B cell (primary cell): ENCODE measurements at places on chromosomes 5 and 9. TPM values are rescaled to one million over a fixed set of nuclear protein-coding genes. Genes with fewer than 3 reads are reported as not detected.

SPINK4 gene
- total RNA-seq, result not detected in 2 replicates

INSL6 gene
- not detected in 2 replicates for total RNA-seq

FST gene
- not detected in 2 replicates for total RNA-seq

EEIG1 gene
- 245 and 267 TPM in 2 replicates for total RNA-seq

IFNA2 gene
- total RNA-seq, result not detected in 2 replicates

CCDC192 gene
- not detected in 2 replicates for total RNA-seq

DNA sequence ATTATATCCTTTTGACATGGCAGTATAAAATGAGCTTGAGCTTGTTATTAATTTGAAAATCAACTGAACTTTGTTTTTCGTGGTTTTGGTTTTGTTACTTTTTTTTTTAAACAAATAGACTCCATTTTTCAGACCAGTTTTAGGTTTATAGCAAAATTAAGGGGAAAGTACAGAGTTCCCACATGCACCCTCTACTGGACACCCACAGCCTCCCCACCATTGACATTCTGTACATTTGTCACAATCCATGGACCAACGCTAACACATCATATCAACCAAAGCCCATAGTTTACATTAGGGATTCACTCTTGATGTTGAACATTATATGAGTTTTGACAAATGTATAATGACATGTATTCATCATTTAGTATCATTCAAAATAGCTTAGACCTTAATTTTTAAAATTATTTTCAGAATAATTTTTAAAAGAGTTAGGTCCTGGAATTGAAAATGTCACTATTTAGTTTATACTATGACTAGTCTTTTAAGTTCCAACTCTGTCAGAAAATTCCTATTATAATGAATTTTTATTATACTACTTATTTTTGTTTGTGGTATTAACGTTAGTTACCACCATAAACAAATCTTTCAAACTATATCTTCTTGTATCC is 35.3 kb upstream of the JMY start:
- H3K27me3 ChIP-seq, result no peaks in the 10 kb centered on the region
- H3K36me3 ChIP-seq, result no peaks in the 10 kb centered on the region
- no peaks in the 10 kb centered on the region for H3K4me1 ChIP-seq
- no peak overlapping the region for H3K27ac ChIP-seq

DNA sequence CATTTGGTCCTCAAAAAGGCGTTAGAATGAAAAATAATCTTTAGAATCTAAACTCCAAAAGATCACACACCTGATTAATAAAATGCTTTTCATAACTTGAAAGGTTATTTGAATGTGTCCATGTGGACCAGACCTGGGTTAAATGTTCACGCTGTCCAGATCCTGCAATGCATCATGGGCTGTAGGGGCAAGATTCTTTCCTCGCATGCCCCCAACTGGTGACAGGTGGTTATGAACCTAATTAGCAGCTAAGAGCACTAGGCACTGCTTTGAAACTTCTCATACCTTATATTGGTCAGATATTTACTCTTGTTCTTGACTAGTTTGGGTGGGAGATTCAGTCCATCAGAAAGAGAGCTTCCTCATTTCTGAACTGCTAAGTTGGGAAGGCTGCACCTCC is 19.3 kb upstream of the PIP5K1B start:
- no peaks in the 10 kb centered on the region for H3K36me3 ChIP-seq
- H3K4me3 ChIP-seq, result no peak overlapping the region
- no peaks in the 10 kb centered on the region for H3K27me3 ChIP-seq
- DNase-seq, result peak; percentile 73
- no peak overlapping the region for H3K27ac ChIP-seq

GRCh38 chr9:120692901-120693699 is 21.2 kb downstream of the MEGF9 start:
- H3K27ac ChIP-seq, result no peak overlapping the region

DNA sequence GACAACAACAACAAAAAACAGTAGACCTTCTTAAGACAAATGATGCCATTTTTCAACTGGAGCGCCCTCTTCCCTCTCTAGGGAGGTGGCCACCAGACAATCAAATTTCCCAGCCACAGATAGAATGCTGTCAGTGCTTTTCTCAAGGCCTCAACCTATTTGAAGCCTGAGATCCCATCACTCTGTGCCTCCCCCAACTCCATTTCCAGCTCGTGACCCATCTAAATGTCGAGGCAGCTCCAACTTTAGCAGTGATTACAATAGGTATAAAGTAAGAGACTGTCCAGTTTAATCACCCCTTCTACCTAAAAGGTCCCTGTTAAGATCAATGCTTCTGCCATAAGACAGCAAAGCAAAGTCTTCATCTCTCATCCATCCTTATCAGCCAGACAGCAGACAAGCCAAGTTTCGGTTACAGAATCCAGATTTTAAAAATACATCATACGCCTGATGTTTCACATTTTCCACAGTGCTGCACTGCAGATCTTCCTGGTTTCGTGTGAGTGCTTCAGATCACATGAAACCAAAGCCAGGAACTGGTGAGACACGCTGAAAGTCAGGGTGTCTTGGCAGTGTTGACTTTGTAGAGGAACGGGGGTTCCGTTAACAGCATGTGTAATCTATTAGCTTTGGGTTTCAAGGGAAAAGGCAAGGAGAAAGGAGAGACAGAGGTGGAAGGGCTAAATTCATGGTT is 447.8 kb downstream of the ENC1 start:
- H3K4me1 ChIP-seq, result no peaks in the 10 kb centered on the region
- no peak for DNase-seq
- peaks cover 2% of the 10 kb centered on the region for H3K27me3 ChIP-seq
- H3K4me3 ChIP-seq, result no peak overlapping the region
- no peaks in the 10 kb centered on the region for H3K36me3 ChIP-seq

DNA sequence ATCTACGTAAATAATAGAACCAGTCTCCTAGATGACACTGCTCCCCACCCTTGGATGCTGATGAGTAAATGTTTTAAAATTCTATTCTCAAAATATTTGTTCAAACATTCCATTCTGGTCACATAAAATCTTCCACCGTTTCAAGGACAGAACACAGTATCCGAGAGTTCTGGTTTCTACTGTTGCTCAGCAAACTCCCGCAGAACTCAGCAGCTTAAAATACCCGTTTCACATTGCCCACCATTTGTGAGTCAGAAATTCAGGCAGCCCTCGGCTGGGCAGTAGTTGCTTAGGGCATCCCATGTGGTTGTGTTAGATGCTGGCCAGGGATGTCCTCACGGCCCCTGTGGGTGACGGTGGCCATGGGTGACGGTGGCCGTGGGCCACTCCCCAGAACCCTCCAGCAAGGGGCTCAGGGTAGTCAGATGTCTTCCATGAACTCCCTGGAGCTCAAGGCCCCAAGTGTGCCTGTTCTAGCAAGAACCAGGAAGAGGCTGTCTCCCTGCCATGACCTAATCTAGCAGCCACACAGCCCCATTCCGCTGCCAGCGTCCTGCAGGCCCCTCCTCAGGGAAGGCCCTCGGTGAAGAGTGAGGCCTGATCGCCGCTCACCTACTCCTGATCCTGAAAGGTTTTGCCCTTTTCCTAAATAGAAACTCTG is 17.4 kb downstream of the MGAT1 start:
- no peak for DNase-seq
- no peaks in the 10 kb centered on the region for H3K27me3 ChIP-seq
- no peak overlapping the region for H3K4me3 ChIP-seq
- H3K36me3 ChIP-seq, result peaks cover 3% of the 10 kb centered on the region
- no peaks in the 10 kb centered on the region for H3K4me1 ChIP-seq

- H3K4me3 ChIP-seq, result no peak overlapping the region
- H3K4me1 ChIP-seq, result peaks cover 9% of the 10 kb centered on the region
- DNase-seq, result no peak
Measured at GRCh38 chr5:172703952-172704351, 62.9 kb downstream of the NEURL1B start.

DNA sequence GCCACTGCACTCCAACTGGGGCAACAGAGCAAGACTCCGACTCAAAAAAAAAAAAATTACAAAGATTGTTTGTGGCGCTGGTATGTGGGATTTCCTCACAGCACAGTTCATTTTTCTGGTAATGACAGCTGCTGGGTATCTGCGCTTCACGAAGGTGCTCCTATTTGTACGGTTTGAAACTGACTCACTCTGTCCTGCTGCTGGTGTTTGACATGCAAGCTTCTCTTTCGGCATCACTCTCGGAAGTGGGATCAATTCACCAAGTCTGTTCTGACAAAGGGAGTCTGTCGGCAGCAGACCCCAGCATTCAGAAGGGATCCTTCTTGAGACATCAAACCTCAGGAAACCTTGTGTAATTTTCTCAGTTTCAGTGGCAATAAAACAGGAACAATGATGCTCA is 26.3 kb downstream of the MAML1 start:
- no peak overlapping the region for H3K4me3 ChIP-seq
- DNase-seq, result no peak
- no peaks in the 10 kb centered on the region for H3K36me3 ChIP-seq
- H3K4me1 ChIP-seq, result peaks cover 34% of the 10 kb centered on the region
- H3K27me3 ChIP-seq, result no peaks in the 10 kb centered on the region

- no peaks in the 10 kb centered on the region for H3K36me3 ChIP-seq
- H3K4me1 ChIP-seq, result no peaks in the 10 kb centered on the region
- H3K27me3 ChIP-seq, result no peaks in the 10 kb centered on the region
- no peak overlapping the region for H3K4me3 ChIP-seq
- no peak for DNase-seq
Measured at GRCh38 chr5:149486726-149487635, 64.3 kb downstream of the CSNK1A1 start.

GRCh38 chr9:89496645-89497256 is 1.2 kb downstream of the SEMA4D start:
- H3K36me3 ChIP-seq, result no peaks in the 10 kb centered on the region
- peak overlapping the region; percentile 13 for H3K27ac ChIP-seq
- no peak for DNase-seq
- peak overlapping the region; percentile 93 for H3K4me3 ChIP-seq
- no peaks in the 10 kb centered on the region for H3K27me3 ChIP-seq

DNA sequence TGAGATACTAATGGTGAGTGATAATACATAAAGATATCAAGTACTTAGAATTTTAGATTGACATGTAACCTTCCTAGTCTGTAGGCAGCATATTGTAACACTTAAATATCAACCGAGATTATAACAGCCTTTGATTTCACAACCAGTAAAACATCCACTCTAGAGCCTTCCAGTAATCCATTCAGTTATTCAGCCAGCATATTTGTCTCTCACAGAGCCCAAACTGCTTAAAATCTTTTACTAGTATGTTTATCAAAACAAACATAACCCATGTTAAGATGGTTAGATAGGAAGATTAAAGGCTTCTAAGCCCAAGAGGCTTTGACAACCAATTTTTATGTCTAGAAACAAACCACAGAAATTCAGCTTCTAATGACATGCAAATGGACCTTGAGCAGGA is 177.9 kb upstream of the FST start:
- no peaks in the 10 kb centered on the region for H3K4me1 ChIP-seq
- H3K36me3 ChIP-seq, result no peaks in the 10 kb centered on the region
- H3K4me3 ChIP-seq, result no peak overlapping the region
- H3K27ac ChIP-seq, result no peak overlapping the region
- DNase-seq, result no peak
- no peaks in the 10 kb centered on the region for H3K27me3 ChIP-seq

DNA sequence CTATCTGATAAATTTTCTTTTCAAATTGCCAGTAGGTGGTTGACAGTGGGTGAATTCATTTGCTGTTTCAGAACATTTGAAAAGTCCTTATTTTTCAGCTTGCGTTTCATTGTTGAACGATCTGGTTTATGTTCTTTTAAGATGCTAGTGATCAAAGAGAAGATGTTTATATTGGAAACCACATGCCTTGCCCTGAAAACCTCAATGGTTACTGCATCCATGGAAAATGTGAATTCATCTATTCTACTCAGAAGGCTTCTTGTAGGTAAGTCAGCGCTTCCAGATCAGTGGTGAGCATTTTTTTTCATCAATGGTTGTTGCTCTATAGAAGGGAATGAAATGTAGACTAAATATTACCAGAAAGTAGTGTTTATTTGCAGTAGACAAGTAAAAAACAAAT is 16.6 kb upstream of the CAVIN4 start:
- no peak for DNase-seq
- H3K4me1 ChIP-seq, result no peaks in the 10 kb centered on the region
- no peak overlapping the region for H3K27ac ChIP-seq
- H3K27me3 ChIP-seq, result no peaks in the 10 kb centered on the region

DNA sequence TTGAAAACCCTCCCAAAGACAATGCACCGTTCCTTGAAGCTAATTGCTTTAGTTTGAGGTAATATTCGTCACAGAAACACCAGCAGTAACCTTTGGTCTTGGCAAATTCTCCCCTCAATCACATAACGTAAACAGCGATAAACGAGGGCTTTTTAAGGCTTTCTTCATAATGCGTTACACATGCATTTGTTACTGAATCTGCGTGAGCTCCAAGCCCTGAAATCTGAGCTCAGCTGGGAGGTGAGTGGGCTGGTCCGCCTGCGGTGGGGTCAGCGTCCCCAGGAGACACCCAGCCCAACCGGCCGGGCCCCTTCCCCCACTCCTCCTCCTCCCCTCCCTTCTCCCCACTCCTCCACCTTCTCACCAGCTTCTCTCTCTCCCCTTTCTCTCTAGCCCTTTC is 91.1 kb downstream of the BARX1 start:
- H3K27me3 ChIP-seq, result peaks cover 2% of the 10 kb centered on the region
- no peak overlapping the region for H3K4me3 ChIP-seq
- DNase-seq, result no peak

- no peaks in the 10 kb centered on the region for H3K36me3 ChIP-seq
- no peak overlapping the region for H3K27ac ChIP-seq
- no peak for DNase-seq
- H3K4me3 ChIP-seq, result no peak overlapping the region
- H3K27me3 ChIP-seq, result no peaks in the 10 kb centered on the region
Measured at GRCh38 chr5:93592883-93593282, 9.9 kb downstream of the NR2F1 start.

GRCh38 chr5:107088907-107089306 is 581.8 kb downstream of the EFNA5 start:
- DNase-seq, result no peak
- no peak overlapping the region for H3K4me3 ChIP-seq
- H3K4me1 ChIP-seq, result no peaks in the 10 kb centered on the region
- H3K27ac ChIP-seq, result no peak overlapping the region

- no peaks in the 10 kb centered on the region for H3K27me3 ChIP-seq
- no peaks in the 10 kb centered on the region for H3K36me3 ChIP-seq
- no peaks in the 10 kb centered on the region for H3K4me1 ChIP-seq
- no peak for DNase-seq
Measured at GRCh38 chr5:175629261-175629660, 28.6 kb upstream of the HRH2 start.

DNA sequence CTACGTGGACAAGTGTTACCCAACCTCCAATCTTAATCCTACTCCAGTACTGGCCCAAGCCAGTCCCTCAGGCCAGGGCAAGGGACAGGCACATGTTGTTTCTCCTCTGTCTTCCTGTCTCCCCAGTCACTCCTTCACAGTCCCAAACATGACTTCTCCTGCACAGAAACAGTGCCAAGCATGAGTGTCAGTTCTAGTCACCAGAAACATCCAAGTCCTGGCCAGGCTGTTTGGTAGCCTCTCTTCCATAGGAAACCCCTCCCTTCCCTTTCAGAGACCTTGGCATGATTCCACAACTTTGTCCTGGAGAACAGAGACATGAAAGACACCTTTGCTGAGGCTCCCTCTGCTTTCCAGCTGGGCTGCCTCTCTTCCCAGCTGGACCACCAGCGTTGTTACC is 56.2 kb upstream of the SLC2A8 start:
- no peaks in the 10 kb centered on the region for H3K36me3 ChIP-seq
- no peak for DNase-seq
- no peaks in the 10 kb centered on the region for H3K27me3 ChIP-seq
- no peak overlapping the region for H3K4me3 ChIP-seq
- no peak overlapping the region for H3K27ac ChIP-seq
